ENCODE measurements at places on chromosomes 16 and 17.

GRCh38 chr16:23700509-23700908 is 12.5 kb downstream of the ERN2 start:
- DNase-seq = no peak

GRCh38 chr17:50172936-50173334 is 7.1 kb downstream of the SGCA start:
- DNase-seq = no peak

GRCh38 chr17:45127548-45128300 is 4.6 kb downstream of the PLCD3 start:
- no peak for DNase-seq

GRCh38 chr16:51151435-51151960 is 428 bp upstream of the SALL1 start:
- no peak for DNase-seq

DNA sequence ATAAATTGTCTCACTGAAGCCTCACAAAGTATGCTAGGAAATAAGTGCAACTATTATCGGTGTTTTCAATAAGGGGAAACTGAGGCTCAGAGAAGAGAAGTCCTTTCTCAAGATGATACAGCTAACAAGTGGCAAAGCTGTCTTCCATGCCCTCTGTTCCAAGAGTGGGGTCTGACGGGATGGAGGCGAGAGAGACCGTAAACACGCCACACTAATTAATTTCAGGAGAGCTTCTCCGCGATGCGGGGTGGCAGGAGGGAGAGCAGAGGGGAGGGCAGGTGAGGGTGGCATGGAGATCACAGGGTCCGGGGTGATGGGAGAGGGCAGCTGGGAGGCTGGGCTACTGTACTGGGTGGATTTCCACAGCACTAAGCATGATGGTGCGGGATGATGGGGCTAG is 80.3 kb downstream of the MYH11 start:
- no peak for DNase-seq

GRCh38 chr16:4410335-4411075 is 5.9 kb downstream of the CORO7 start:
- DNase-seq = no peak

GRCh38 chr17:48571024-48571818 is 6.9 kb downstream of the HOXB4 start:
- no peak for DNase-seq

DNA sequence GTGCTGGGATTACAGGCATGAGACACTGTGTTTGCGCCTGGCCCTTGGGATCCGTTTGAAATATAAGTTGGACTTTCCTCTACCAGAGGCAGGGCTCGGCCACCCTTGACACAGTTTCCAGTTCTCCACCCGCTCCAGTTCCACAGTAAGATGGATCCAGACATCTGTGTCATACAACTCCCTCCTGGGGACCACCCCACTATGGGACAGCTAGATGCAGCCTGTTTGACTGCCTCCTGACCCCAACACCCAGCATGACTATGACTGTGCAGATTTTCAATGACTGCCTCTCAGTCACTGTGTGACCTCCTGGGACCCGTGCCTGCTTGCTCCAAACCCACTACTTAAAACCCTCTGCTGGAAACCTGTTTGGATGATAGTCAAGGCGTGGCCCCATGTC is 166.7 kb downstream of the IRF8 start:
- no peak for DNase-seq

DNA sequence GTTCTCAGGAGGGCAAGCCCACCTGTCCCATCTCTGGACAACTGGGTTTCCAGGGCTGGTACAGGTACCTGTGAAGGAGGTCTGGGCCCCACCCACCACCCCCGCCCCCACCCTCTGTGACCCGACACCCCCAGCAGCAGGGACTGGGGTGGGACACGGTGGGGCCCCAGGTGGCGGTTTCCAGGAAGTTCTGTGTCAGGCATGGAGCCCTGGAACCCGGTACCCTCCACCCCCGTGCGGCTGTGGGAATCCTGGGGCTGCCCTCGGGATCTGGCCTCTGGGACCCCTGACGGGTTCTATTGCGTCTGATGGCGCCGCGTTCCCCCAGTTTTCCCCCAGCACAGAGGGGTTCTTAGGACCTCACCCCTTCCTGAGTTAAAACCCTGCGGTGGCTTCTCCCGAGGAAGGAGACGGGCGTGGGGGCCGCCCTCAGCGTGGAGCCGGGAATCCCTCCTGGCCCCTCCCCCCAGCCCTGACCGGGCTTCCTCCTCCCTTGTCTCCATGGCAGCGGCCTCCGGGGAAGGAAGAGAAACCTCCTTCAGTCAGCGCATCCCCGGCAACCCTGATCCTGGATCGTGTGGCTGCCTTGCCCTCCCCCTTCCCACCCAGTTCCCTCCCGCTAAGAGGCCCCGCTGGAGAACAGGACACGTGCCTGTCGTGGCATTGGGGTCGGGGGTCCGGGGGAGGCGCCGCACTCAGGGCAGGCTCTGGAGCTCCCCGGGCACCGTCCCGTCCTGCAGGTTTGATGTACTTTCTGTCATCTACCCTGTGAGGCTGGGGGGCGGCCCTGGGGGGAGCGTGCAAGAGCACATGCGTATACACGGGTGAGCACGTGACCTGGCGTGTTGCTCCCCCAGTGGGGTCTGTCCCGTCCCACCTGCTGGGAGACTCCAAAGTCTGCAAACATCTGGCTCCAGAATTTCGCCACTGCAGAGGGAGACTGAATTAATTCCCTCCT is 30.3 kb downstream of the CACNA1H start:
- no peak for DNase-seq

- DNase-seq = no peak
These were observed 2.4 kb downstream of the CD2BP2 start for GRCh38 chr16:30352488-30353401.

GRCh38 chr17:2263183-2264066 is 40.2 kb downstream of the SMG6 start:
- DNase-seq = no peak

DNA sequence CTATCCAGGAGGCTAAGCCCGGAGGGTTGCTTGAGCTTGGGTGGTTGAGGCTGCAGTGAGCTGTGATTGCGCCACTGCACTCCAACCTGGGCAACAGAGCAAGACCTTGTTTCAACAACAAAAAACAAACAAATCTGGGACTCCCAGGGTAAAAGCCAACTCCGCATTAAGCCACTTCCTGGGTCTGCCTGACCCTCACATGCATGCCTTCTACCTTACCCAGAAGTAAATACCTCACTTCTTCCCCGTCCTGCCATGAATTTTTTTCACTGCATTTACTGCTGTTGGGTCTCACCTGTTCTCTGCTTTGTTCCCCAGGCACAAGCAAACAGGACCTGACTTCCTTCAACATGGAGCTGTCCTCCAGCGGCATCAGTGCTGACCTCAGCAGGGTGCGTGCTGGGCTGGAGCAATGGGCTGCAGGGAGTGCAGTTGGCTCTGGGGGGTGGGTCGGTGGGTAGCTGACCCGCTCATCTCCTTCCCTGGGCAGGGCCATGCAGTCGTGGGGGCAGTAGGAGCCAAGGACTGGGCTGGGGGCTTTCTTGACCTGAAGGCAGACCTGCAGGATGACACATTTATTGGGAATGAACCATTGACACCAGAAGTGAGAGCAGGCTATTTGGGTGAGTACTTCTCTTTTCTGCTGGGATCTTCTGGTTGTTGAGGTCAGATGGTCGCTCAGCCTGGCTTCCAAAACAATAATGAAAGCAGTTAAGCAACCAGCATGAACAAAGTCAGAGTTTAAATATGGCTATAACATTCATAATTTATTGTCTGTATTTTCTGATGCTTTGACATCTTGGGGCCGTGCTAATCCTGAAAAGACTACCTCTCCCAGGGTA is 16.4 kb downstream of the ITGAL start:
- DNase-seq = no peak

- no peak for DNase-seq
These were observed 66.8 kb downstream of the RTN4RL1 start for GRCh38 chr17:1958134-1958881.

DNA sequence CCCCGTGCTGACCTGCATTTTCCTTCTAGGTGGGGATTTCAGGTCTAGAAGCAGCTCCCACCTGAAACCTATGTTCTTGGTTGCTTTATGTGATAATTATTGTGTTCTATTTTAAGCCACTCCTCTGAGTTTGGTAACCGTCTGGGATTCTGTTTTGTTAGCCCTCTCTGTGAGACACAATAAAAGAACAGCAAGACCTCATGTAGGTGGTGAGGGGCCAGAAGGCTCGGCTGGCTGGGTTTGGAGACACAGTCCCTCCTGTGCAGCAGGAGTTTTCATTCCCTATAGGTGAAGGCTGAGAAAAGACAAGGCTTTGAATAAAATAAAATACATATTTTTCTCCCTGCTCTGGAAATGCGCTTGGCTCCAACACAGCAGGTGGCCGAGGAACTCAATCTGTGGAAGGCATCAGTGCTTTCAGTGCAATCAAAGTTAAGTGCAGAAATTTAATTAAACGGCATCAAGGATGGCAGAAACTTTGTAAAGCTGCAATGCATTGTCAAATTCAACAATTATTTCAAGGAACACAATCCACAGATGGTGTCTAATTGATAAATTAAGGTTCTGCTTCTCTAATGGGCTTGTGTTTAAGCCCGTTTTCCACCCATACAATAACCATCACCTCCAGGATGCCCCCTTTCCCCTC is 107.8 kb downstream of the MSI2 start:
- DNase-seq = no peak

GRCh38 chr16:88686062-88686438 is 257 bp downstream of the SNAI3 start:
- no peak for DNase-seq

GRCh38 chr17:80028030-80028429 is 7.6 kb downstream of the TBC1D16 start:
- DNase-seq = no peak
